ENCODE measurements at places on chromosomes 1 and 21.

DNA sequence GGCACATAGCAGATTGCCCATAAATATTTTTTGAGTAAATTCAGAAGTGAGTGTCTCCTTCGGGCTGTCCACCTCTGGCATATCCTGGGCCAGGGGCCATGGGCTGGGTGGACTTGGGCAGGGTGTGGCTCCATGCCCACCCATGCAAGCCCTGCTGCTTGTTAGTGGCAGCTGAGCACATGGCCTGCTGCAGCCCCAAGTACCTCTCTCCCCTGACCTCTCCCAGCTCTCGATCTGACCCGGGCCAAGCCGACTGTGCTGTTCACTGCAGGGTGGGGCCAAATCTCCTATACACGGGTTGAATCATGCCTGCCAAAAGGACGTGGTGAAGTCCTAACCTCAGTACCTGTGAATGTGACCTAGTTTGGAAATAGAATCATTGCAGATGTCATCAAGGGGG is 132.5 kb upstream of the C1orf174 start:
- DNase-seq, result no peak

DNA sequence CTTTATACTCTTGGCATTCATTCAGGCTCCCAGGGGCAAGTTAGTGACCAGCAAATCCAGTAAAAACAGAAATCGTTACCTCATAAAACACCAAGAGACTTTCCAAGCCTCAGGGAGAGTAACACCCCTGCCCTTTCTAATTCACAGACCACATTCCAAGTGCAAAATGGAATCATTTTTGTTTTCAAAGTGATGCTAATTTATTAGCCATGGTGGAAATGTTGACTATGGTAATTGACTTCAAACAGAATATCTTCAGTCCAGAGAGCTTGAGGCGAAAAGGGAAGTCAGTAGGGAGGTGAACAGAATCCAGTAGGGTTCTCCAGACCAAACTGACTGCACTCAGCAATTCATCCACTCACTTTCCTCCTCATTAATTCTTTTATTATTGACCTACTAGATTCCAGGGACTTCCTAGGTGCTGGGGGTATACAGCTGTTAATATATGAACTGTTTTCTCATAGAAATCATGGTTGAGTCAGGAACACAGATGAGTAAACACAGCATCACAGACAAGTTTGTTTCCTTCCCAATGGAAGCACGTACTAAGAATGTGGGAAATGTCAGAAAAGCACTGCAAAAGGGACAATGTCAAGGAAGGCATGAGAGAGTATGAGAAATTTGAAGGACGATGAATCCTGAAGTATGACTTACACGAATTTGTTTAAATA is 388.5 kb upstream of the C1orf87 start:
- DNase-seq, result no peak

GRCh38 chr1:56788102-56788501 is 31.1 kb downstream of the FYB2 start:
- DNase-seq, result no peak

- peak; percentile 12 for DNase-seq
These were observed 11.2 kb upstream of the RCOR3 start for GRCh38 chr1:211247921-211248320.

DNA sequence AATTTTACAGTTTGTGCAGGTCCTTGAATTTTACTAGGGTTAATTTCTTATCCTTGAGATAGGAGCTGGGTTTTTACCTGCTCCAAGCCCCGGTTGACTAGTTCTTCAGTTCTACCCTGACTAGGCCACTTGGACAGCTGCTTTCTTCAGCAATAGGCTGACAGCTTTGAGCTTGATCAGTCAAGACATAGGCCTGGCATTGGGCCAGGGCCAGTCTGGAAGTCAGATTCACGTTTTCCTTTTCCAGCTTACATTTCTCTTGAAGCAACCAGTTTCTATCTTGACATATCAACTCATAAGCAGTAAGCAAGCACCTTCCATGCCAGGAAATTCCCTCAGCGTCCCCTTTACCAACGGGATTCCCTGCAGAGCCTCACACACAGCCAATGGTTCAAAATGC is 63.7 kb upstream of the AJAP1 start:
- DNase-seq, result no peak

GRCh38 chr1:29752141-29752540 is 515.8 kb downstream of the PTPRU start:
- DNase-seq, result no peak

- no peak for DNase-seq
These were observed 400.0 kb downstream of the MATN1 start for GRCh38 chr1:30323352-30323751.

- no peak for DNase-seq
These were observed 68.9 kb downstream of the C4BPA start for GRCh38 chr1:207172885-207173284.

DNA sequence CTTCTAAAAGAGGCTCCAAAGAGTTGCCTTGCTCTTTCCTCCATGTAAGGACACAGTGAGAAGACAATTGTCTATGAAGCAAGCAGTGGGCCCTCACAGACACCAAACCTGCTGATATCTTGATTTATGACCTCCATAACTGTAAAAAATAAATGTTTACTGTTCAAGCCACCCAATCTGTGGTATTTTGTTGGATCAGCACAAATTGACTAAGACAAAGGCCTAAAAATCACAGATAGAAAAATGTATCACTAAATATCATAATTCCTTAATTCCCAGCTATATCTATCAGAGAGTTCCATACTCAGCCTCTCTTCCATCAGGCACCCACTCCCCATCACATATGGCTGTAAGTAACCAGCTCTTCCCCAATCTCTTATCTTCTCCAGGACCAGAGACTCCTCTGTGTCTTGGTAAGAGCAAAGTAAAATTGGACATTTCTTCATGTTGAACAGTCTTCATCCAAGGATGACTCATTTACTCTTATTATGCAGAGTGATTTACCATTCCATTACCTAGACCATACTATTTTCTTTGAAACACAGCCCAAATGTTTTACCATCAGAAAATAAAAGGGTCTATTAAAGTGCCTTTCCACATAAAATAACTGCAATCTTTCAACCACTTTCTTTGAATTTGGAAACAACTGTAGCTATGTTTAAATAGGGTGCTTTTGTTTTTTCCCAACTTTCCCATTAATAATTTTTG is 503.6 kb downstream of the MRPL39 start:
- no peak for DNase-seq

DNA sequence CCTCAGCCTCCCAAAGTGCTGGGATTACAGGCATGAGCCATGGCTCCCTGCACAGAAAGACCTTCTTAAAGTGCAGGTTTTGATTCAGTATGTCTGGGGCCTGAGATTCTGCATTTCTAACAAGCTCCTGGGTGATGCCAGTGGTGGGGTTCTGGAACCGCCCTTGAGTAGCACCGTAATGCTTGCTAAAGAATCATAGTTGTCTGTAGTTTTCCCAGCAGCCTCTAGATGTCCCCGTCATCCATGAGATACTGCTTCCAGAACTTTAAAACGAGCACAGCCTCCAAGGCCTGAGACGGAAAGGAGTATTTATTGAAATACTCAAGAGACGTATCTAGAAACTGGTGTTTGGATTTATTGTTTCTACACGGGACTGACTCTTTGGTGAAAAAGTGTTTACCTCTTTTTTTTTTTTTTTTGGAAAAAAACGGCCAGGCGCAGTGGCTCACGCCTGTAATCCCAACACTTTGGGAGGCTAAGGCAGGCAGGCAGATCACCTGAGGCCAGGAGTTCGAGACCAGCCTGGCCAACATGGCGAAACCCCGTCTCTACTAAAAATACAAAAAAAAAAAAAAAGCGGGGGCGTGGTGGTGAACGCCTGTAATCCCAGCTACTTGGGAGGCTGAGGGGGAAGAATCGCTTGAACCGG is 2.6 kb upstream of the TOR3A start:
- peak; percentile 79 for DNase-seq

DNA sequence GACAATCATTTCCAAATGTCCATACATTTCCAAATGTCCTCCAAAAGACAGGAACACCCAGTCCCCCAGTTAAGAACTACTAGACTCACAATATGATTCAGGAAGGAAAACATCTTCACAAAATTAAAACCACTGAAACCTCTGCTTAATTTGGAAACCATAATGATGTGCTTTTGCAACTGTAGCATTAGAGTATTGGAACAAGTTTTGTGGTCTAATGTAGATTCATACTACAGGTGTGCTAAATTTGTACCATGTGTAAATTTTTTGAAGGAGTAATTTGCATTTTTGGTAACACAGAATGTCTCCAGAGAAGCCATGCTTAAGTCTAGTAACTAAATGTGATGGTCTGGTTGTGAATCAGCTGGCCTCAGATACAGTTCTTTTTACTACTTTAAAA is 129.6 kb downstream of the DPYD start:
- DNase-seq, result no peak

- no peak for DNase-seq
These were observed 63.4 kb downstream of the DDR2 start for GRCh38 chr1:162695687-162696086.

DNA sequence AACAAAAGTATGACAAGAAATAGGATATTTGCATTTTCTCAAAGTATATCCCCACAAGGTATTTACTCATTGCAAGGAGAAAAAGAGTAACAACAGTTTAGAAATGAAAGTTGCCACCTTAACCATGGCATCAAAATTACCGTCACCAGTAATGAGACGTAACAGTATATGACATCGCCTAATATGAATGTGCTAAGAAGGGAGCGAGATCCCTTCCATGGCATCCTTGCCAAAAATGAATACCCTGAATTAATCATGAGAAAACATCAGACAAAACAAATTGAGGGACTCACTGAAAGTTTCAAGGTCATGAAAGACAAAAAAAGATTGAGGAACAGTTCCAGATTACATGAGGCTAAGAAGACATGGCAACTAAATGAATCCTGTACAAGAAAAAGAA is 78.9 kb upstream of the MROH9 start:
- DNase-seq, result no peak

DNA sequence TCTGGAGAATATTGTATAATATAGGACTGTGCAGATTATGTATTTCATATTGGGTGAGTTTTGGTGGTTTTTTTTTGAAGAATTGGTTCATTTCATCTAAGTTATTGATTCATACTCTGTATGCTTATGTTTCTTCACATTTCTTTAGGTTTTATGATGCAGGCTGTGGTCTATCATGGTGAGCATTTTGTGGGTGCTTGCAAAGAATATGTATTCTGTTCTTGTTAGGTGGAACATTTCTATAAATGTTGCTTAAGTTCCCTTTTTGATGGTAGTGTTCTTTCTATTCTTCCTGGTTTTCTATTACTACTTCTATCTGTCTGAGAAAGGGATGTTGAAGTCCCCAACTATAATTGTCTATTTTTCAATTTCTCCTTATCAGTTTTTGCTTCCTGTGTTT is 42.6 kb downstream of the PKN2 start:
- no peak for DNase-seq

DNA sequence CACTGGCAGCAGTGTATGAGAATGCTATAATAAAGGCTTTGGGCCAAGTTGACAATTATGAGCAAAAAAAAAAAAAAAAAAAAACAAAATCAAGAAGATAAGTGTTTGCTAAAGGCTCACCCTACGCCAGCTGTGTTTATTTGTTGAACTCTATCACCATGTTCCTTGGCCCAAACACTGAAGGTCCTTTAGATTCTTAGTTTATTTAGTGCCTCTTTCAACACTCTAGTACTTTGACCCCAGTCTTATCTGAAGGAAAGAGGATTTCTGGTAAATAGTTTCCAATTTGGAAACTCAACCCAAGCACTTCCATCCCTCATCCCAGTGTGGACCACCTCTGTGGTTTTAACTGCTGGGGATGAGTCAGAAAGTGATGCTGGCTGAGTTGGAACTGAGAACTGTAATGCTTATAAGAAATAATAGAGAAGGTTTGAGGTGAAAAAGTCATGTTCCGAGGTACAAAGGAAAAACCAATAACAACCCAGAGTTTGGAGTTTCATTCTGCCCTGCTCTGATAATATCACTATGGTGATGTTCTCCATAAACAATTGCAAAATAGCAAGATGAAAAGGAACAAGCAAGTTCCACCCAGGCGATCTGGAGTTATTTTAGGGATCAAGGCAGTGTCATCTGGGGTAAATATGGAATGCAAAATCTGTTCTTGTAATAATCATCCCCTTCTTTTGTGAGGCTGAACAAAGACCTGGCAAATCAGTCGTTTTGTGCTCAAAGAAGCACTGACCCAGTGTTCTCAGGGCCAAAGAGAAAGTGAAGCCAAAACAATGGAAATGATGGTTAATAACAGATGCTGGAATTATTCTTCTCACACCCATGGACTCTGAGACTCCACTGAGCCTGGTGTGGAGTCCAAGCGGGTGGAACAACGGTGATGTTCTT is 19.7 kb upstream of the CAPZB start:
- peak; percentile 93 for DNase-seq

DNA sequence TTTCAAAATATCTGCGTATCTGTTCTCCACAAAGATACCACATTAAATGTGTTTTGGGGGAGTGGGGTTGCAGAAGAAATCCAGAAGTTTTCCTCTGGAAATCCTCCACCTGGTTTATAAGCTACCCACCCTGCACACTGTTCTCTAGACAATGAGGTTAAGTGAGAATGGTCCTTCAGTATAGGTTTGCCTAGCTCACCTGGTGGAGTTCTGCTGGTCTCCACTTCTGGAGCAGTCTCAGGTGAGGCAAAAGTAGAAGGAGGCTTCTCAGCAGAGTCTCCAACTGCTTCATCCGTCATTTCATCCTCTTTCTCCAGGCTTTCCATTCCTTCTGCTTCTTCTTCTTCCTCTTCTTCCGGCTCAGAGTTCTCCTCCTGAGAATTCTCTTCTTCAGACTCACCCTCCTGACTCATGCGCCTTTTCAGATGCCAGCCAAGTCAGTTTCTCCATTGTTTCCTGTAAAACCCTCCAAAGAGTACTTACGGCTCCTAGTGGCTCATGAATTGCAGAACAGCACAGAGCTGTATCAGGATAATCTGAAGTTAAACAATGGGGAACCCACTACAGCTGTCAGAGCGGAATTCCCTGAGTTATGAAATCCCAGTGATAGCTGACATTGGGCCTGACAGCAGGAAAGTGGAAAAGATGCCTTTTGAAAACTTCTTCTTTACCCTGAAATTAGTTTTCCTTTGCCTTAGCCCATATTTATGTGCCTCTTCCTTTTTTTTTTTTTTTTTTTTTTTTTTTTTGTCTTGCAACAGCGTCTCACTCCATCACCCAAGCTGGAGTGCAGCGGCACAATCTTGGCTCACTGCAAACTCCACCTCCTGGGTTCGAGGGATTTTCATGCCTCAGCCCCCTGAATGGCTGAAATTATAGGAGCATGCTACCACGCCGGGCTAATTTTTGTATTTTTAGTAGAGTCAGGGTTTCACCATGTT is 38.5 kb downstream of the MSTO1 start:
- DNase-seq, result no peak
